ENCODE measurements at places on chromosomes 11 and 22.

DNA sequence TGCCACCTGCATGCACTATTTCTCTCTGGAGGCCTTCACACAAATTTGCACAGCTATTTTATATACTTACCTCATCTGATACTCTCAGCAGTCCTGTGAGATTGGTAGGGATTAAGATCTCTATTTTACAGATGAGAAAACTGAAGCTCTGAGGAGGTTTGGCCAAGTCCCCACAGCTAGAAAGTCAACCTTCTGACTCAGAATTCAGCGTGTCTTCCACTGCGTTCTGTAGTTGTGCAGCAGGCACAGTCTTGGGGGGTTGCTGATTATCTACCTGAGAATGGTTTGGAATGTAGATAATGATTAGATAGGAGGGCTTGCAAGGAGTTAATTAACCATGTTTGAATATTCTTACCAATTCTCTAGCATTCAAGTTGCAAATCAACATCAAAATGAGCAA is 2.5 kb upstream of the SORL1 start:
- DNase-seq: no peak

GRCh38 chr22:49340406-49340805 is 487.3 kb downstream of the BRD1 start:
- DNase-seq: no peak

- DNase-seq: no peak
These were observed 859.0 kb downstream of the FAM181B start for GRCh38 chr11:81874635-81875034.

DNA sequence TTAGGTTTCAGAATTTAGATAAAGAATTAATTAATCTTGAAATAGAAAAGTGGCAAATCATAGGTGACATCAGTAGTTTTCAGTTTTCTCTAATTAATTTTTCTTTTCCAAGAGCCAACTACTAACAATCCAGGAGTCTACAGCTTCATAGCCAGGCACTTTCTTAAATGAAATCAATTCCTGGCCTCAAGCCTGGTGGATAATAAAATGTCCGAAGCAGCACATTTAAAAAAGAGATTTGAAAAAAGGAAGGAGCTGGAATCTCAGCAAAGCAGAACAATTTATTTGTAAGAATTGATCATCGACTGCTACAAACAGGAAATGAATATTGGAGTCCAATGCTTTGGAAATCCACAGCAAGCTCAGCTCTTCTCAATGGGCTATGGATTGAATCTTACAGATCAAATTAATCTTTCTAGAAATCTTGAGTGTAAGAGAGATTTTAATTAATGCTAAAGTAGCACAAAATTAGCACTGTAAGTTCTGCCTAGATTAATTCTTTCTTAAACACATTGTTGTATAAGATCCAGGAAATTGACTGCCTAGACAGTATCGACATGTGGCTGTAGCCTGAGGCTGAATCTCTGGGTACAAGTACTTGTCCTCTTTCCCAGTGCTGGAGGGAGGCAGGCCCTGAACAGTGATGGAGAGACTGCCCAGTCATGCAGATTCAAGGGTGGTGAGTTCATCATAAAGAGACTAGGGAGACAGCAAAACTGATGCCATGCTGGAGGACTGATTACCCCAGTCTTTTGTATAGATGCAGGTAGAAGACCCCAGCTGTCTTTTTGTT is 167.8 kb upstream of the POU2AF2 start:
- DNase-seq: peak; percentile 40

- no peak for DNase-seq
These were observed 5.1 kb downstream of the FZD4 start for GRCh38 chr11:86949995-86950660.

DNA sequence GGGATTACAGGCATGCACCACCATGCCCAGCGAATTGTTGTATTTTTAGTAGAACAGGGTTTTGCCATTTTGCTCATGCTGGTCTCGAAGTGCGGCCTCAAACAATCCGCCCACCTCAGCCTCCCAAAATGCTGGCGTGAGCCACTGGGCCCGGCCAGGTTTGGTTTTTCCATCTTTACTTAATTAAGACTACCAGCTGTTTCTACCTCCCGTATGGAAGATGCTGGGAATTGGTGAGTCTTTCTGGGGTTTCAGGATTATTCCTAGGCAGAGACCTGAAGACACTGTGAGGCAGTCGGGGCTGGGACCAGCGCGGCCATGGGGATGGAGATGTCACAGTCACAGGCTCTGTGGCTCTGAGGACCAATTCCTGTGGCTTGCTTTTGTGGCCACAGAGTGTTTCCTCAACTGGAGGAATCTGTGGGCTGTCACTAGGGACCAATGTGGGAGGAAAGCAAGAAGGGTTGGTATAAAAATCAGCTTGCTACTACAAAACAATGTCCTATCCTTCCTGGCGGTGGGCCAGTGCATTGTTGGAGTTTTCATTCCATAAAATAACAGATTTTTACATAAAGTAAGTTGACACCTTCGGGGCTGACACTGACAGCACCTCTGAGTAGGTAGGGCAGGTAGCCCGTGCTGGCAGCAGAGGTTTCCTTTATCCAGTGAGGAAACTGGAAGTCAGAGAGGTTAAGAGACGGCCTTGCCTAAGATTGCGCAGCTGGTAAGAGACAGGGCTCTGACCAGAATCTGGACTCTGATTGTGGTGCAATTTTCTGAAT is 8.4 kb upstream of the FTH1 start:
- DNase-seq: no peak

- no peak for DNase-seq
These were observed 47.9 kb downstream of the CHRDL2 start for GRCh38 chr11:74683279-74683871.

DNA sequence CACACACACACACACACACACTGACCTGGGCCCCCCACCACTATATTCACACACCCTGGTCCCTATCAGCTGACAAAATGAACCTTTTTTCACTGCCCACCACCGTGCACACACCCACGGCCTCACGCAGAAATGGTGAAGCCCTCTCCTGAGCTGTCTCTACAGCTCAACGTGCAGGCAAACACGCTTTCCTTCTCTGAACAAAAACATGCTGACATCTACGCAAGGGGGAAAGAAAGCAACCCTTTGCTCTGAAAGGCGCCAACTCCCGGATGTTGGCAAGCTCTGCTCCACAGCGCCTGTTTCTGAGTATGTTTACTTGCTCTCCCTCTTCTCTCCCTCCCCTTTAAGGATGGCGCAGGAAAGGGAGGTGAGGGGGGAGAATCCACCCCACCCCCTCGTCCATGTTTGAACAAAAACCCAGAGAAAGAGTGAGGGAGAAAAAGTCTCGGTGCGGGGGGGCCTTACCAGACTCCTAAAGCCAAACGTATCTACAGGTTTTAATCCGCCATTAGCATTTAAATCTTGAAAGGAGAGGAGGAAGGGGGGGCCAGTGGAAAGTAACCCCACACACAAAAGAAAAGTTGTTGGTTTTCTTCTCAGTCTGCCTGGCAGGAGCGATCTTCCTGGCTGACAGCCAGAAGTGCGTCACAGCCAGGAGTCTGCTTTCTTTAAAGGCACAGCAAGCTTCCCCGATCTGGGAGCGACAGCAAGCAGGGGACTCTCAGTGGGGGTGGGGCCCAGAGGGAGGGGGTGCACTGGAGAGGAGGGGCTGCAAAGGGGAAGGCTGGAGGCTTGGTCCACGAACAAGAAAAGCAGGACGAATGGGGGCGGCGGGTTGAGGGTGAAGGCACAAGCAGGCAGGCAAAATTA is 39.6 kb downstream of the NUMA1 start:
- DNase-seq: peak; percentile 83

GRCh38 chr22:47372111-47372581 is 609.7 kb downstream of the TBC1D22A start:
- DNase-seq: no peak

- DNase-seq: no peak
These were observed 65.9 kb downstream of the C11orf58 start for GRCh38 chr11:16804104-16804947.

- no peak for DNase-seq
These were observed 229.8 kb downstream of the BLID start for GRCh38 chr11:121886005-121886734.

DNA sequence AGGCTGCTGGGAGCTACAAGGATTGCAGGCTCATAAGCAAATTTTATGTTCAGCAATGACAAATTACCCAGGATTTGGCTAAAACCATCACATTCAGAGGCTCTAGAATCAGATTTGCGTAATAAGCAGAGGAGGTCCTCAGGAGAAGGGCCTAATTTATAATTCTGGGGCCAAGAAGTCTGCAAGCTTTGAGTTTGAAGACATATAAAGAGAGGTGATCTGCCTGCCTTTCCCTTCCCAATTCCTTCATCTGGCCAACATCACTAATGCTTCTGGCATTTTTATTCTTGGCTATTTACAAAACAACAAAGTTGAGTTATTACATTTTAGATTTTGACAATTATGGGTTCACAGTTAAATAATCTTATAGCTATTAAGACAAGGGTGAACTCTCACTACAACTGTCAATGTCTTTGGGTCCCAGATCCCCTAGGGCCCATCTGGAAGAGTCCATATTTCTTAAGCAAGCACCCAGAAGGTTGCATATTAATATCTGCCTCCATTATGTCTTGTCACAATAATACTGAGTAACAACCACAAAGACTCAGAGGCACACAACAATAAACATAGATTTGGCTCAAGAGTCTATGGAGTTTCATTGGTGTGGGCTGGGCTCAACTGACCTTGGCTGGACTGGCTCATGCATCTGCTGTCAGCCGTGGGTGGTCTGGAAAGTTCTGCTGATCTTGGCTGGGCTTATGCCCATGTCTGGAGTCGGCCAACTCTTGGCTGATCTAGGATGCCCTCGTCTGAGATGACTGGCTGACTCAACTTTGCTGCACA is 67.2 kb upstream of the CD82 start:
- DNase-seq: no peak

- no peak for DNase-seq
These were observed 7.3 kb upstream of the SYT7 start for GRCh38 chr11:61587951-61588727.

GRCh38 chr22:36136475-36136874 is 24.1 kb downstream of the APOL3 start:
- DNase-seq: no peak

- DNase-seq: no peak
These were observed 1.6 kb downstream of the SPON1 start for GRCh38 chr11:13963949-13964770.

GRCh38 chr11:84993386-84993785 is 633.8 kb downstream of the DLG2 start:
- DNase-seq: peak; percentile 4

DNA sequence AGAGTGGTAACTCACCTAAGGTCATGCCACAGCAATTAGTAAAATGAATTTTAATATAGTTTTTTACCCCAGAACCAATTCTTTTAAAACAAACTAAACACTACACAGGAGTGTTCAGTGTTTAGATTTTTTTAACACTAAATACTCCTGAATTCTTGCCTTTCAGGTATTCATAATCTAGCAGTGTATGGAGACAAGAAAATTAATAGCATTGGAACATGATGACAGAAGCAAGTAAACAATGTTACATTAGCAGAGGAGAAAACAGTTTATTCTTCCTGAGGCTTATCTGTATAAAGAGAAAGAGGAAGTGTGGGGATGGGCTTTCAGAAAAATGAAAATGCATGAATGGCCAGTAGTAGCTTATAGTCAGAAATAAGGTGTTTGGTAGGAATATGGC is 222.1 kb upstream of the FAT3 start:
- no peak for DNase-seq

GRCh38 chr11:67502328-67502979 is 2.7 kb downstream of the PITPNM1 start:
- no peak for DNase-seq

DNA sequence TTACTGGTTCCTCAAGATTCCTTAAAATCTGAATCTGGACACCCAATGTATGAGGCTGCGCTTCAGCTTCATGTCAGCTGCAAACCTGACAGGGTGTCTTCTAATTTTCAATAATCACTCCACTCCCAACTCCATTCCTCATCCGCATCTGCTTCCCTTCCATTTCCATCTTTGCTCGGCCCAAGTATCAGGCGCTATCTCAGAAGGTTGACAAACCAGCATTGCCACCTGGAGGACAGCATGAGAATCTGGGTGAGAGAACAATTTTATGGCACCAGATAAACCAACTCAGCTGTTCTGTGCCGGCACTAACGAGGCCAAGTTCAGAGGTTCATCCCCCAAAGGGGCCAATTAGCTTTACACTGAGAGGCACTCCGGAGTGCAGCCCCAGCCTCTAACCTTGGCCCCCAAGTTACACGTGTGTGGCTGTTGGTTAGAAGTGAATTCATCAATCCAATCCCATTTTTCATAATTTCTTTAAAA is 79.1 kb upstream of the LMO2 start:
- DNase-seq: peak; percentile 42

GRCh38 chr11:108002476-108002875 is 6.2 kb upstream of the CUL5 start:
- no peak for DNase-seq

- no peak for DNase-seq
These were observed 8.5 kb upstream of the ZNRF3 start for GRCh38 chr22:28874811-28875320.

- no peak for DNase-seq
These were observed 80.4 kb downstream of the SPON1 start for GRCh38 chr11:14042686-14043465.

DNA sequence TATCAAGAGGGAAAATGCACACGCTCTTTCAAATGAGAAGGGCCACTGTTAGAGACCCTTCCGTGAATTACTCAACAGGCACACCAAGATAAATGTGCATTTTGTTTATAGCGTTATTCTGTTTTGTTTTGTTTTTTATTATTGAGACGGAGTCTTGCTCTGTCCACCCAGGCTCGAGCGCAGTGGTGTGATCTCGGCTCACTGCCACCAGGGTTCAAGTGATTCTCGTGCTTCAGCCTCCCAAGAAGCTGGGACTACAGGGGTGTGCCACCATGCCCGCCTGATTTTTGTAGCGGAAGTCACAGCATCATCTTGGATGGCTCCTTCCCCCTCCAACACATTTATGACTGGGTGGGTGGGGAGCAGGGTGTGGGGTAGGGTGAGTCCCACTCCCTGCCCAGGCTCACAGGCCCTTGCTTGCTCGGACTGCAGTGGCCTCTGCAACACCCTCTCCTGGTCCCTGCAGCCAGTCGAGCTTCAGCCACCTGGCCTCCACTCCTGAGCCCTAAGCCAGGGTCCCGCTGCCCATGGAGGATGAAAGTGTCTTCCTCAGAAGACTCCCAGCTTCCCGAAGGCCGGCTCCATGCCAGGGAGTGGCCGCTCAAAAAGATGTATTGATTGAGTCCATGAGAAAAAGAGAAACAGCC is 68.0 kb downstream of the RTL6 start:
- DNase-seq: no peak

GRCh38 chr22:28674121-28674563 is 5.5 kb downstream of the TTC28 start:
- peak; percentile 68 for DNase-seq

DNA sequence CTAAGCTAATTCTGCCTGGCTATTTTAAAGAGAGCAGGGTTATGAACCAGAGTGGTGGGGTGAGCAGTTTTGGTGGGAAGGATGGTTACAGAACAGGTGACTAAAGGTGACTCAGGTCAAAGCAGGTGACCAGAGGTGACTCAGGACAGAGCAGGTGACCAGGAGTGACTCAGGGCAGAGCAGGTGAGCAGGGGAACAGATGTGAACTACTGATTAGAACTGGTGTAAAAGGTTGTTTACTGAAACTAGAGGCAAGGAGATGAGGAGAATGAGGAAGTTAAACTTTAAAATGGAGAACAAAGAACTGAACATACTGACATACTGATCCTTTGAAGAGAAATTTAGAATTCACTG is 15.4 kb upstream of the HYLS1 start:
- peak; percentile 32 for DNase-seq

GRCh38 chr11:1553808-1554594 is 18.1 kb downstream of the DUSP8 start:
- no peak for DNase-seq
